ENCODE measurements at places on chromosomes 4 and X.

DNA sequence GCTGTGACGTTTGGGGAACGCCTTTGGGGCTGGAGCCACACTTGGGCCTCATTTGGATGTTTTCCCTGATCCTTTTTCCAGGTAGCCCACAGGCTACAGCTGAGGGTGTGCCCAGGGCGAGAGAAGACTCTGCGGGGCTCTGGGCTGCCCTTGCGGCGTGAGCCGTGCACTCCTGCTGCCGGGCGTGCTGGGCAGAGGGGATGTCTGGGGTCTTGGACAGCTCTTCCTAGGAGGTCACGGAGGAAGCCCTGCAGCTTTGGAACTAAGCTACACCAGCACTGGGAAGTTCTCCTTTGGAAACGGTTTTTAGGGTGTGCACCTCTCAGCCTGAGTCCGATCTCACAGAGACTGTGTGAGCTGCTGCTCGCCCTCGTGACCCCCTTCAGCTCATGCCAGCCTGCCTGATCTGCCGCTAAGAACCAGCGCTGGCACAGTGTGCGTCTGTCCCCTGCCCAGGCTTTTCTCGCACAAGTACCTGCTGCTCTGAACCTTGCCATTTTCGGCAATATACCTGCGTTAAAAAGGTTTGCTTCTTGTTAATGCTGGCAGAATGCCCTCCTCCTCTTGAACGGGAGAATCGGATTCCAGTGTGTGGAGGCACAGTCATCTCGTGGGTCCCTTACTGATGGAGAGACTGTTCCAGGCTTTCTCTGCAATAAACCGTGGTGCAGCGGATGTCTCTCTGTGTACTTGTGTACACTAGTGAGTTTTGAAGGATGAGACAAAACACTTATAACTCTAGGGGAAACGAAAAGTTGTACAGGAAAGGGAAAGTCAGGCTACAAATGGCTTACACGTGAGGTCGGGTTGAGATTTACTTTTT, 14.3 kb downstream of the MSANTD1 start:
- no peak for DNase-seq
- no peak overlapping the region for H3K4me3 ChIP-seq
- H3K36me3 ChIP-seq = no peaks in the 10 kb centered on the region
- H3K4me1 ChIP-seq = no peaks in the 10 kb centered on the region

- H3K4me1 ChIP-seq = no peaks in the 10 kb centered on the region
- DNase-seq = no peak
- H3K4me3 ChIP-seq = no peak overlapping the region
- H3K36me3 ChIP-seq = no peaks in the 10 kb centered on the region
- H3K27ac ChIP-seq = no peak overlapping the region
Measured at GRCh38 chrX:149458586-149458985, 46.5 kb downstream of the IDS start.

- peak overlapping the region; percentile 71 for H3K4me3 ChIP-seq
- peaks cover 22% of the 10 kb centered on the region for H3K4me1 ChIP-seq
- H3K36me3 ChIP-seq = no peaks in the 10 kb centered on the region
- DNase-seq = peak; percentile 61
Measured at GRCh38 chr4:163558539-163559044, 64.1 kb downstream of the TMA16 start.

DNA sequence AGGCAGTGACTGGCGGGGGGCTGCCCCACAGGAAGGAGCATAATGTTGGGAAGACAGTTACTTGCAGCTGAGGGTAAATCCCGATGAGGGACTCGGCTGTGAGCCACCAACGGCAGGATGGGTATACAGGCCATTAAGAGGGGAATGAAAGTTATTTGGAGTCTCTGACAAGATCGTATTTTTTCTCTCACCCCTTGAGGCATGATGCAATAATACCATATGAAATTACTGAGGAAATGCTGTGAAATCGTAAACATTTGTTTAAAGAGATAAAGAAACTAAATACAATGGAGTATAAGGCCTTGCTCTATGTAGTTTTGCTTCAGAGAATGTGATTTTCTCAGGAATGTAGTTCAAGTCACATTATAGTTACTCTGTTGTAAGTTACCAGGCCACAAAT, 12.7 kb downstream of the IL1RAPL1 start:
- H3K4me1 ChIP-seq = no peaks in the 10 kb centered on the region
- no peaks in the 10 kb centered on the region for H3K27me3 ChIP-seq
- H3K4me3 ChIP-seq = no peak overlapping the region

DNA sequence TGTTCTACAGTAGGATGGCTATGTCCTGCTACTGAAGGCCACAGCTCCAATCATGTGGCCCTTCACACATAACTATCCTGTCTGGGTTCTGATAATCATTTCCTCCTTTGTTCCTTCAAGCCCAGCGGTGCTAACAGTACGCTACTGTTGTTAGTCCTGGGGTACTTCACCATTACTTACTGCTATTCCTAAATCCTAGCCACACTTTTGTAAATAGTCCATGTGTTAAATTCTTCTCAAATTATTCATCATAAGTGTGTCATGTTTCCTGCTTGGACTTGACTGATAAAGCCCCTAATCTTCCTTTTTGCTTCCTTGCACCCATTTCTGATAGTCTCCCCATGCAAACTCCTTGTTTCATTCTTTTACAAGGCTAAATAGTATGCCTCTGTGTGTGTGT, 332.6 kb downstream of the FGF13 start:
- no peaks in the 10 kb centered on the region for H3K4me1 ChIP-seq
- DNase-seq = no peak
- H3K36me3 ChIP-seq = no peaks in the 10 kb centered on the region
- H3K27me3 ChIP-seq = no peaks in the 10 kb centered on the region
- H3K4me3 ChIP-seq = no peak overlapping the region

- no peak overlapping the region for H3K4me3 ChIP-seq
- no peaks in the 10 kb centered on the region for H3K27me3 ChIP-seq
- H3K27ac ChIP-seq = peak overlapping the region; percentile 74
- H3K4me1 ChIP-seq = peaks cover 26% of the 10 kb centered on the region
- peak; percentile 23 for DNase-seq
Measured at GRCh38 chr4:37889849-37890800, 759 bp upstream of the TBC1D1 start.

DNA sequence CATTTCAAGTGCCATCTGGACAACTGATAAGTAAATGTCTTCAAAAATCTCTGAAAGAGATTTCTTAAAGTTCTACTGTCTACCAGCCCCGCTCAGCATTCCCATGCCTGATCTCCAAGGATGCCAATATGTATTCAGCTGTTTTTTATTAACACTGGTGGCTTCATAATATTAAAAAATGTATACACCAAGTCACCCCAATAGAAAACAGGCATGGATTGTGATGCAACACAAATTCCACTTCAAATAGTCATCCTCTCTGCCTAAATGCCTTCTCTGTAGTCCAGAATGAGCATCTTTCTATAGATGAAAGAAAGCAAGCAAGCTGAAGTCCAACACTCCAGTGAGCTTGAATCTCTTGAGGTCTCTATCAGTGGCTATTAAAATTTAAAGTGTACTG, 152.2 kb upstream of the PPARGC1A start:
- H3K4me1 ChIP-seq = no peaks in the 10 kb centered on the region
- no peak overlapping the region for H3K4me3 ChIP-seq
- H3K36me3 ChIP-seq = no peaks in the 10 kb centered on the region
- DNase-seq = no peak
- no peak overlapping the region for H3K27ac ChIP-seq

DNA sequence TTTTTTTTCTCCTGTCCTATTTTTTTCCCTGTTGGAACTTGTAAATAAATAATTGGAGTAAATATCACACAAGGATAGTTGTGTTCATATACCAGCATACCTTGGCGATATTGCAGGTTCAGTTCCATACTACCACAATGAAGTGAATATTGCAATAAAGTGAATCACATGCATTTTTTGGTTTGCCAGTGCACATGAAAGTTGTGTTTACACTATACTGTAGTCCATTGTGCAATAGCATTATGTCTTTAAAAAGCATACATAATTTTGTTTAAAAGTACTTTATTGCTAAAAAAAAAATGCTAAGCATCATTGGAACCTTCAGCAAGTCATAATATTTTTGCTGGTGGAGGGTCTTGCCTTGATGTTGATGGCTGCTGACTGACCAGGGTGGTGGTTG, 88.6 kb downstream of the GSTCD start:
- H3K4me1 ChIP-seq = no peaks in the 10 kb centered on the region
- H3K27me3 ChIP-seq = no peaks in the 10 kb centered on the region
- H3K27ac ChIP-seq = no peak overlapping the region
- H3K36me3 ChIP-seq = no peaks in the 10 kb centered on the region

- no peak overlapping the region for H3K4me3 ChIP-seq
- no peaks in the 10 kb centered on the region for H3K36me3 ChIP-seq
- no peak overlapping the region for H3K27ac ChIP-seq
- H3K27me3 ChIP-seq = no peaks in the 10 kb centered on the region
Measured at GRCh38 chrX:9953396-9953795, 13.8 kb upstream of the CLDN34 start.

- H3K4me1 ChIP-seq = no peaks in the 10 kb centered on the region
- peak; percentile 62 for DNase-seq
- peak overlapping the region; percentile 29 for H3K4me3 ChIP-seq
Measured at GRCh38 chr4:17385403-17385802, 126.5 kb downstream of the QDPR start.

GRCh38 chrX:55546956-55547355, 57.3 kb upstream of the USP51 start:
- H3K36me3 ChIP-seq = no peaks in the 10 kb centered on the region
- DNase-seq = no peak
- H3K27me3 ChIP-seq = no peaks in the 10 kb centered on the region
- no peaks in the 10 kb centered on the region for H3K4me1 ChIP-seq
- no peak overlapping the region for H3K4me3 ChIP-seq

DNA sequence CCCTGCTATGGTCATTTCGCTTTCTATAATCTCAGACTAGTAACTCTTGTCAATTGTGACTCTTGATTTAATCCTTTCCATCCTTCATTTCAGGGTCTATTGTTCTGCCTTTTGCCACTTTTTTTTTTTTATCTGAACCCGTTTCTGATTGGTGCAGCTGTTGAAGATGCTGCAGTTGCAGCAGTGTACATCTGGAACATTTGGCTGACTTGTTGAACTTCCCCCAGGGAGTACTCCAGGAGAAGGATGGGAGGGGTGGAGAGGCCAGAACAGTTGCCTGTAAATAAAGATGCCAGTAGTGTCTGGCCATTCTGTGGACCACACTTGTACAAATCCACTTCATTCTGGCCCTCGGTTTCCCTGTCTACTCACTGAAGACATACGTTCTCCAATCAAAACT, 1.0 kb upstream of the EDA start:
- H3K4me3 ChIP-seq = no peak overlapping the region
- H3K36me3 ChIP-seq = no peaks in the 10 kb centered on the region
- peaks cover 7% of the 10 kb centered on the region for H3K27me3 ChIP-seq
- no peaks in the 10 kb centered on the region for H3K4me1 ChIP-seq

- H3K36me3 ChIP-seq = no peaks in the 10 kb centered on the region
- no peaks in the 10 kb centered on the region for H3K4me1 ChIP-seq
- H3K4me3 ChIP-seq = no peak overlapping the region
- no peak for DNase-seq
- H3K27ac ChIP-seq = no peak overlapping the region
Measured at GRCh38 chr4:95107635-95108034, 349.9 kb downstream of the BMPR1B start.

DNA sequence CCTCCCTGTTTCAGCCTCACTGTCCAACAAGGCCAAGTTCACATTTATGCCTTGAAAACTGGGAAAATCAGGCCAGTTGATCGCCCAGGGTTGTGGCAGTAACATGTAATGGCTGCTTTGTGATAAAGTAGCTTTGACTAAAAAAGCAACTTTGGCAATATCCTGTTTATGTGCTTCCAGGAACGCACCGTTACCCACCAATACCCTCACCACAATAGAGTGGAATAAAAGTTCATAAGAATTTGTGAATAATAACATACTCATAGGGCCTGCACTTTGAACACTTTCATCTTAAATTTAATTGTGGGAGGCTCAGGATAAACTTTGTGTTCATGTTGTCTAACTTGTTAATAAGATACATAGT, 80.7 kb upstream of the MAML3 start:
- H3K27me3 ChIP-seq = no peaks in the 10 kb centered on the region
- no peak overlapping the region for H3K4me3 ChIP-seq
- H3K36me3 ChIP-seq = no peaks in the 10 kb centered on the region
- H3K27ac ChIP-seq = no peak overlapping the region
- no peak for DNase-seq

GRCh38 chrX:23945206-23945605, 37.4 kb downstream of the CXorf58 start:
- DNase-seq = no peak
- H3K27ac ChIP-seq = no peak overlapping the region
- no peak overlapping the region for H3K4me3 ChIP-seq
- no peaks in the 10 kb centered on the region for H3K4me1 ChIP-seq
- no peaks in the 10 kb centered on the region for H3K27me3 ChIP-seq
- H3K36me3 ChIP-seq = no peaks in the 10 kb centered on the region

DNA sequence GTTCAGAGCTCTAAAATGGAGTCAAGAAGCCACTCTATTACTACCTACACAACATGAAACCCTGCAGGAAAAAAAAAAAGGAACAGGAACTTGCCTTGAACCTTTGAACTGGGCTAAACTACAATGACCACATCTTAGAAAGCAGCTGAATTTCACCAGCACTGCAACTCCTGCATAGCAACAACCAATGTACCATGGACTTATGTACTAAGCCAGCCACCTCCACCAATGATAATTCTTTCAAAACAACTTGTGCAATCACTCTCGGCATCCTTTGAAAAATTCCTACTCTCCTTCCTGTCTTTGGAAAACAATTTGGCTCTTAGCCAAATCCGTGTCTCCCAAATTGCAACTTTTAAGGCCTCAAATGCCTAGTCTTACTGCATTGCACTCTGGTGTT, 26.8 kb upstream of the FMR1 start:
- H3K4me1 ChIP-seq = no peaks in the 10 kb centered on the region
- no peak overlapping the region for H3K27ac ChIP-seq
- no peak overlapping the region for H3K4me3 ChIP-seq

DNA sequence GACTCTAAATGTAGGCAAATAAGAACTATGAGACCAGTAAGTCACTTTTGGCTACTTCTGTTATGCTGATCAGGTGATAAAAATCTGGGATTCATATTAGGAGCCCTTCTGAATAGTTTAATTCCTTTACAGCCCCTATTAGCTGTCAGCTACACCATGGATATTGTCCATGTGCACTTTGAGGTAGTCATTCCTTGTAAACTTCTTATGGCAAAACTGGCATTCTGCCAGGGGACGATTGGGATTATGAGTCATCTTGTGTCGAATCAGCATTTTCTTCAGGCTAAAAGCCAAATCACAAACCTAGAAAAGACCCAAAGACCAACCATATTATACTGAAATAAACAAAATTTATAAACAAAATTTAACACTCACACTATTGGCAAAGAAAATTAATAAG, 227.6 kb downstream of the PRDM5 start:
- no peak for DNase-seq
- no peak overlapping the region for H3K27ac ChIP-seq
- no peak overlapping the region for H3K4me3 ChIP-seq
- H3K4me1 ChIP-seq = no peaks in the 10 kb centered on the region

GRCh38 chr4:55158957-55159356, 33.6 kb upstream of the KDR start:
- H3K4me1 ChIP-seq = no peaks in the 10 kb centered on the region
- DNase-seq = no peak
- no peak overlapping the region for H3K4me3 ChIP-seq
- H3K27ac ChIP-seq = no peak overlapping the region
- peaks cover 4% of the 10 kb centered on the region for H3K27me3 ChIP-seq

Data from CD4-positive, CD25-positive, alpha-beta regulatory T cell (primary cell).